Activated naive CD4-positive, alpha-beta T cell treated with anti-CD3 and anti-CD28 coated beads for 36 hours (primary cell): ENCODE measurements at places on chromosomes 3 and 15.

DNA sequence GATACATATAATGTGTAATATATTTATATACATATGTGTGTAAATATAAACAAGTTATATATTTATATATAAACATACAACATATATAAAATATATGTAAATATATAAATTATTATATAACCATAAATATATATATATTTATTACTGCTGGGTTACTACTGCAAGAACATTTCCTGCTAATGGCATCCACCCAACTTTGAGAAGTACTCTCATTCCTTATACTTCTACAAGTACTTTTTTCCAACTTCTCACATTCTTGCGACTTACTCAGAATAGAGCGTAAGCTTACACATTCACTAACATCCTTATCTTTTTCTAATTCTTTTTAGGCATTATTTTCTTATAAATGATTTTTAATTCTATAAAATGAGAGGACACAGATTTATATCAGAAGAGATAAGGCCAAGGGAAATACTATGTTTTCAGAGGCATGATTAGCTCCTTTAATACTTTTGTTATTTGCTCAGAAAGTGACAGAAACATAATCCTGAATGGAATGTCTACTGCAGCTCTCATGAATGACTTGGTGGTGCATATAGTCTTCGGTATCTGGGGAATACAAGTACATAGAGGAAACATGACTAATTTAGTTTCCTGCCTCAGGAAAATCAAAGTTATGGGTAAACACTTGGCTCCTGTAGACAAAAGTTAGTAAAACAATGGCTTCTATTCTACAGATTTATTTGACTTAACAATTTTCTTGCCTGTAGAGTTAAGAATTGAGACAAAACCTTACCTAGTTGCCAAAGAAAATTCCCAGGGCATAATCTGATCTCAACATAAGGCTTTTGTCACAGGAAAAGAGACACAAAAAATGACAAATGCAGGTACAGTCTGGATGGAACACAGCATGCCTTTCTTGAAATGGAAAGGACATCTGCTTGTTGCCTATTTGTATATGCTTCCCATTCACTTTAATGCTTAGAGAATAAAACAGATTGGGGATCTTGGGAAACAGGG is 453.9 kb downstream of the SQOR start:
- DNase-seq = no peak

DNA sequence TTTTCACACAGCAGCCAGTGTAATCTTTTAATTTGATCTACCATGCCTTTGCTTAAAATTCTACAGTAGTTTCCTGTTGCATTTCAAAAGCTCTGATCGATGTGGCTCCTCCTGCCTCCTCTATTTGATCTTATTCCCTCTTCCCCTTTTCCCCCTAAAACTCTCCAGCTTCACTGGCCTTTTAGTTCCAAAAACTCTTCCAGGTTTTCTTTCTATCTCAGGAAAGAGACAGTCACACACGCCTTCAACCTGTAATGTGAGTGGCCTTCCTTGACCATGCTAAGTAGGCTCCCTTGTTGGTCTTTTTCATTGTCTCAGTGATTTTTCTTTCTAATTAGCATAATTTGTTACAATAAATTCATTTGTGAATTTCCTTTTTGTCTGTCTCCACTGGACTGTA is 985 bp downstream of the TEX9 start:
- DNase-seq = no peak

- DNase-seq = no peak
Observed at GRCh38 chr3:169170456-169170855, 493.1 kb downstream of the MECOM start.

DNA sequence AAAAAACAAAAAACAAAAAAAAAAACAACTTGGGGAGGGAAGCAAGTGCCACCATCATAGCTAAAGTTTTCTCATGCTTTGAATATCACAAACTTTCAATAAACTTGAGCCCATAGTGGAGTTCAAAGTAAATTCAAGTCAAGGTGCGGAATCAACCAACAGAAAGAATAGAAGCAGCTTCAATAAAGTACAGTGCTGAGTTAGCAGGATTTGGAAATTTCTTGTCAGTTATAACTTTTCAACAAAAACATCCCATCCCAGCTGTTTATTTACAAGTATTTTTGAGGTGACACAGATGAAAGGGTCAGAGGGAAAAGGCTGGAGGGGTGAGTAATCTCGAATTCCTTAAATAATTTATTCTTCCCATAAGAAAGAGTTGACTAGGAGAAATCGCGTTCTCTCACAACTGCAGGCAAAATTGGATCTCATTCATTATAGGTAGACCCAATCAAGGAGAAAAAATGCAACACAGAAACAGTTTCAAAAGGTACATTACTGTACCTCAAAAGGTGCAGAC is 477.4 kb upstream of the RASGRP1 start:
- no peak for DNase-seq

GRCh38 chr15:68552773-68553172 is 26.0 kb upstream of the CORO2B start:
- DNase-seq = no peak

DNA sequence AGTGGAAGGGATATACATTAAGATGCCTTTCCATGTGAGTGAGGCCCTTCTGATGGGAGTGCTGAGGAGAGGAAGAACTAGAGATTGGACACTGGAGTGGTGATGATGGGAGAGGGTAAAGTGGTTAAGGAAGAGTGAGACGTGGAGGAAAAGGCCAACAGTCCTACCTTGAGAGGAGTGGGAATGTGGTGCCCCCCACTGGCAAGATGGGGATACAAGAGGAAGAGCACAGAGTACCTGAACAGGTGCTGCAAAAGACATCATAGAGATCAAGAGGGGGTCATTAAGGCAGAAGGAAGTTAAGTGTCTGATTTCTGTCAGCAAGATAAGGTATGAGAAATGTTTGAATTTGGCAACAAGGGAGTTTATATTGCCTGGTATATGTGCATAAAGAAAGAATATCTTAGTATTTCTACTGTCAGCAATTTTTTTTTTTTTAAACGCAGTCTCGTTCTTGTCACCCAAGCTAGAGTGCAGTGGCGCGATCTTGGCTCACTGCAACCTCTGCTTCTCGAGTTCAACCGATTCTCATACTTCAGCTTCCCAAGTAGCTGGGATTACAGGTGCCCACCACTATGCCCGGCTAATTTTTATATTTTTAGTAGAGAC is 34.0 kb downstream of the ARIH2 start:
- DNase-seq = peak; percentile 75

DNA sequence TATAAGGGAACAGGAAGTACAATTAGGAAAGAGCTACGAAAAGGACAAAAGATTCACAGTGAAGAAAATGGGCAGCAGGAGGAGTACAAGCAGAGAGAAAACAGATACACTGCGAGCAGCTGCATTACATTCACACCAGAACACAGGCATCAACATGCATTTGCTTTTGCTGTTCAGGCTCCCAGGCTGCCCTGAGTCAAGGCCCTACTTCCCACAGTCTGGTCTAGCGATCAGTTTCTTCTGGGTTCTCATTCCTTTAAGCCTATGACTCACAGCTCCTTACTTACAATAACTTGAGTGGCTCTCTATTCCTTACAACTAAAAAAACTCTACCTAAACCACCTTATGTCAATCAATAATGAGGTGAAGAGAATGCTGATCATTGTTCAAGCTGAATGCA is 24.5 kb upstream of the ZNF445 start:
- no peak for DNase-seq

DNA sequence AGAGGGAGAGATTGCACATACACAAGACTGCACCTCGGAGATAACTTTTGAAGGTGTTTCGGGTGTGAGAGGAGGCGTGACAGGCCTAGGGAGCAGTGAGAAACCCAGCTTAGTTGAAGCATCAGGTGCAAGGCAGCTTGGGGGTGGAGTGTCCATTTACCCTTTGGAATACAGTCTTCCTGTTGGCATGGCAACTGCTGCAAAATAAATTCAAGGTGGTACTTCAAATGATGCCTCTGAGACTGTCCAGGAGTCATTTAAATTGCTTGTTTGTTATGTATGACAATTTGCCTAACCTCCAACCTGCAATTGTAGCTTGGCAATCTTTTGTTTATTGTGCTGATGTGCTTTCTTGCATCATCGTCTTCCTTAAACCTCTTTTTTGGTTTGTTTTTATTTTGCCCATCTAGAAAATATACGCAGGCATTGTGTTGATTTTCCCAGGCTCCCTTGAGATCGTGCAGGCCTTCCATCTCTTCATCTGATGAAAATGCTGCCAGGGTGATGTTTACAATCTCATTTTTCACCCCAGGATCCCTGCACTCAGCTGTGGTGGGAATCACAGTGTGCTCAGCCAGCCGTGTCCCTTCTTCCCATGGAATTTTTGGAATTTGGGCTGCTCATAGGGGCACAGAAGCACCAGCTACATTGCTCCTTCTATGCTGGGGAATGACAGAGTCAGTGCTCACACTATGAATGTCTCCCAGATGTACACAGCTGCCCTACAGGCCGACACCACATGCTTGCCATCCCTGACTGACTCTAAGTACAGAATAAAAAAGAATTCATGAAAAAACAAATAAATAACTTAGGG is 583.1 kb upstream of the CFAP20DC start:
- no peak for DNase-seq

DNA sequence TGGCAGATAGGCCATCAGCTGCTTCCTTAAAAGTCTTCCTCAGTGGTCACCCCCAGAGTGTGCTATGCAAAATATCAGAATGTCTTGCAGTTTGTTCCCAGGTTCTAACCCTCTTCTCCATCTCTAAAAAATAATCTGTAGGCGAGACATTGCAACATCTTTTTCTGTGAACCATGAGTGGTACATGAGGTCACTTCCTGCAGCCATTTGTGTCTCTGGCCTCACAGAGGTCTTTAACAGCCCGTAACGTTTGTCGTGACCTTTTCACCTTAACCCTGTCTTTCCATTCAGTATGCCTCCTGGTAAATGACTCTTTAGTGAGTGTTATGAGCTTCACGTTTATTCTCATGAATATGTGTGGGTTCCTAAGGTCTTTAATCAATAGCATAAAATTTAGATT is 145.4 kb downstream of the KLHL25 start:
- DNase-seq = peak; percentile 25

DNA sequence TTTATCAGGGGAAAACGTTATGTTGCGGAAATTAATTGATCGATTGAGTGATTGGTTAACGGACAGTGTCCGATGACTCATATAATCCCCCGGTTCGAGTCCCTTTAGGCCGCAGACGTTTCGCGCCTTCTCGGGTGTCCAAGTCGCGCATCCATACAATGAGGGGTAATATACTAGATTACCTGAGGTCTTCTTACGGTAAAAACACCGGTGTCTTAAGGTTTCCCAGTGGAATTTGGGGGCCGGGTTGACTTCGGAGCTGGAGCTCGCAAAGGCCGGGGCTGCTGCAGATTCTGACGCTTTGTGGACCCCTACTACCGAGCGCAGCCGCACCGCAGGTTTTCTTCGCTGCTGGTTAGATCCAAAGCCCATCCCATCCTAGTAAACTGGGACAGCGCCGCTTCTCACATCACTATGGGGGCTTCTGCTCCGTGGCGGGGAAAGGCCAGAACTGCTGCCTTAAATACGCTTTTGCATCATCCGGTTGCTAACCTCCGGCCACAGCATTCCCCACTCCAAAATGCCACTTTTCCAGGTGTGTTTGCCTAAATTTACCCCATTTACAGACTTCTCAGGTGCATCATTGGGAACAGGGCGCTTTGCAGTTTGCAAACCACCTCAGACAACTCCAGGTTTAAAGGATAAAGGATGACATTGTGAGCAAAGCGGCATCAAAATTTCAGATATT is 858 bp upstream of the SACM1L start:
- peak; percentile 39 for DNase-seq

DNA sequence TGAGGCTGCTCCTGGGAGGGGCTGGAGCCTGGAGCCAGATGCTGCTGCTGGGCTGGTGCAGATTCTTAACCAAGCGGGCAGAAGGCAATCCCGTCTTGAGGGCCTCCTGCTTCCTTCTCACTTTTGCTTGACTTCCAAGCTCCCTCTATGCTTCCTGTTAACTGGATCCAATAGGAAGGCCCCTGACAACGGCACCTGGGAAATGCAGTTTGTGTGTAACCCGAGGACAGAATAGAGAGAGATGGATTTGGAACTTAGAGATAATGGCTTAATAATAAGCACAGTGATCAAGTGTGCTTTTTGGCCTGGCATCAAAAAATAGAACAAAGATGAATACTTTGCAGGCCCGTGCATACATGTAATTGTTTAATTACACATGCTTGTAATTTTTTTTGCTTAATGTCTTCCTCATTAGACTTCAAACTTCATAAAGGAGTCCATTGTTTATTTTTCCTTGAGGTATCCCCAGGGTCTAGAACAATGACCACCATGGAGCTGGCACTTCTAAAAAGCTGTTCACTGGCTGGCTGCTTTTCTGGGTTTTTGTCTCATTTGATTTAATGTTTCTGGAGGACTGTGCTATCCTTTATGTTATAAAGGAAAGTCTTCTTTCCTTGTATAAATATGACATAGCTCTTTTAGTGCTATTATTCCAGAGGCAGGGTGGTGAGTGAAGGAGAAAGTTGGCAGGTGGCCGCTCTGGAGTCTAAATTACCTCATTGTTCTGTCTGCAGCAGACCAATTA is 63.3 kb upstream of the MITF start:
- DNase-seq = no peak

DNA sequence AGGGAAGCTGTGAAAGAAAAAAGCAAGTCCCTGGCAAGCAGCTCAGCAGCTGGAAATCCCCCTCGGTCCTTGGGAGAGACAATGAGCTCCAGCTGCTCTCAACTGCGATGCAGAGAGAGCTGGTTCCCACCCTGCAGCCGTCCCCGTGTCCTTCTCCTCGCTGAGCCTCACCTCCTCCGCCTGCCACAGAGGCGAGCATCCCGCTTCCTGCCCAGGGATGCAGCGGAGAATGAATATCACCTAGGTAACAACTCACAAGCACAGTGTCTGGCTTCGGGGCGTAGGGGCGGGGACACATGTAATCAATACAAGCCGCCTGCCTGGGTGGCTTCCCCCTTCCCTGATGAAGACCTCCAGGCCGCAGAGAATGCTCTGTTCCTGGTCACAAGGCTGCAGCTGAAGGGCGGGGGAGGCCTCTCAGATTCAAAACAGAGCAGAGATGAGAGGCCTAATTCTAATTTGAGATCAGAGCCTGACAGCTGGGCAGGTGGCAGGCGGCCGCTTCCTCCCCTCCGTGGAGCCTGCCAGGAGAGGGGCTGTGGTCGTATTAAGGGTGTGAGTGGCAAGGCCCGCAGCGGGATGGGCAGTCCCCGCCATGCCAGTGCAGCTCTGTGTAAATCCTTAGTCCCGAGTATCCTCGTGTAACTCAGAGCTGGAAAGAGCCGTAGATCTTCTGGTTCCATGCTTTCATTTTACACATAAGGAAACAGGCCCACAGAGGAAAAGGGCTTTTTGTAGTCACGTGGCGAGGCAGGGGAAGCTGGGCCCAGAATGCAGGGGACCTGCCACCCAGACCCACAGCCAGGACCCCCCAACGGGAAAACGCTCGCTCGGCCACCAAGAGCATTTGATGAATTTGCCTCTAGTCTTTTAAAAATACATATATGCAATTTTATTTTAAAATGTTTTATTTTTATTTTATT is 24.3 kb downstream of the ZDHHC19 start:
- DNase-seq = peak; percentile 46

GRCh38 chr3:107765524-107765923 is 242.8 kb downstream of the BBX start:
- DNase-seq = no peak

DNA sequence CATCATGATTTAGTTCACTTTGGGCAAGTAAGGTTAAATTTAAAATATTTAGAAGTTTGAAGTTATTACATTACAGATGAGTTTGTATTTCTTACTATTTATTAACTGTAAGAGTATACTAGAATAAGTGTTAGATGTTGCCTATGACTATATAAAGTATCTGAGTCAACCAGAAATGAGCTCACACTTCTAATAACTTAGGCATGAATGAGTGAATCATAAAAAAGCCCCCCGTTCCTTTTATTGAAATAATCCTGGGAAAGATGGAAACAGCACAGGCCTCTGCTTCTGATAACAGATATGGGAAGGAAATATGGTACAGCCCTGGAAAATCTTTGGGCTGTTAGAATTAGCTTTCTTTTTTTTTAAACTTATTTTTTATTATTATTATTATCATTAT is 66.6 kb upstream of the TGFBR2 start:
- no peak for DNase-seq
